ENCODE measurements at places on chromosomes 1 and 21.

GRCh38 chr1:214076708-214077065, 88.9 kb downstream of the PROX1 start:
- no peak for DNase-seq

GRCh38 chr1:245591346-245592188, 436.8 kb downstream of the KIF26B start:
- DNase-seq: no peak

DNA sequence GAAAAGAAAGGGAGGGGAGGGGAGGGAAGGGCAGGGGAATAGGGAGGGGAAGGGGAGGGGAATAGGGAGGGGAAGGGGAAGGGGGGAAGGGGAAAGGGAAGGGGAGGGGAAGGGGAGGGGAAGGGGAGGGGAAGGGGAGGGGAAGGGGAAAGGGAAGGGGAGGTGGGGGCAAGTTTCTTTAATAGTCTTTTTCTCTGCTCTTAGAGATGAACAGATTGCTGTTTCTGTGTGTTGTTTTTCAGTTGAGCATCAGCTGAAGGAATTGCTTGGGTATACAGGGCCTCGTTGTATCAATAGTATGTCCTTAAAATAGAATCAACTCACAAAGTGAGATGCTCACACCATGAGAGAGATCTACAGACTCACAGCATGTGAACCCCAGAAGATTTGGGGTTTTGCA, 44.8 kb upstream of the SOD1 start:
- DNase-seq: no peak

GRCh38 chr1:58983633-58984245, 199.9 kb upstream of the JUN start:
- DNase-seq: no peak

- DNase-seq: no peak
Measured at GRCh38 chr1:197922070-197922390, 4.9 kb downstream of the LHX9 start.

DNA sequence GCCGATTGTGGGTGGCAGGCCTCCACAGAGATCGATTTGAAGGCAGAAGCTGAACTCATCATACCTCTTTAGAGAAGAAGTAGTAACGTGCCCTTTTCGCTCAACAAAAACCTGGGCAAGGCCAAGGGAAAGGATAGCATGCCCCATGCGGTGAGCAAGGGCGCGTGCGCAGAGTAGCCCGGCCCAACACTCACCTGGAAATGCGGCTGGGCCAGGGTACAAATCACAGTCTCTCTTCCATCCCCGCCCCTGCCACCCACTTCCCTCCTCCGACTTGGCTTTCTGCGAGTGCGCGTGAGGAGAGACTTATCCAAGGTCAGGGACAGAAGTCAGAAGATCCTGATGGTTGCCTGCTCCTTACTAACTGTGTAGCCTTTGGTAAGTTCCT, 160.7 kb upstream of the C1orf21 start:
- no peak for DNase-seq

- DNase-seq: no peak
Measured at GRCh38 chr1:235503403-235504121, 690 bp downstream of the B3GALNT2 start.

DNA sequence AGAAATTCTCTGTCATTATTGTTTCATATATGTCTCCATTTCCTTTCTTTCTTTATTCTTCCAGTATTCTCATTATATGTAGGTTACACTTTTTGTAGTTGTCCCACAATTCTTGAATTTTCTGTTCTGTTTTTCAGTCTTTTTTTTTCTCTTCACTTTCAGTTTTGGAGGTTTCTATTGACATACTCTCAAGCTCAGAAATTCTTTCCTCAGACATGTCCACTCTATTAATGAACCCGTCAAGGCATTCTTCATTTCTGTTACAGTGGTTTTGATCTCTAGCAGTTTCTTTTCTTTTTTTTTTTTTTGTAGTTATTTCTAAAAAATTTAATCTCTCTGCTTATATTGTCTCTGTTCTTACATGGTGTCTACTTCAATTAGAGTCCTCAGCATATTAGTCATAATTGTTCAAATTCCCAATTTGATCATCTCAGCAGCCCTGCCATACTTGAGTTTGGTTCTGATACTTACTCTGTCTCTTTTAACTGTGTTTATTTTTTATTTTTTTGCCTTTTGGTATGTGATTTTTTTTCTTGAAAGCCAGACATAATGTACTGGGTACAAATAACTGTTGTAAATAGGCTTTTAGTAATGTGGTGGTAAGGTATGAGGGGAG, 49.5 kb upstream of the KCNK2 start:
- no peak for DNase-seq

GRCh38 chr21:31075848-31076247, 37.6 kb upstream of the KRTAP19-8 start:
- DNase-seq: no peak

GRCh38 chr21:42855937-42856335, 23.4 kb downstream of the WDR4 start:
- no peak for DNase-seq

DNA sequence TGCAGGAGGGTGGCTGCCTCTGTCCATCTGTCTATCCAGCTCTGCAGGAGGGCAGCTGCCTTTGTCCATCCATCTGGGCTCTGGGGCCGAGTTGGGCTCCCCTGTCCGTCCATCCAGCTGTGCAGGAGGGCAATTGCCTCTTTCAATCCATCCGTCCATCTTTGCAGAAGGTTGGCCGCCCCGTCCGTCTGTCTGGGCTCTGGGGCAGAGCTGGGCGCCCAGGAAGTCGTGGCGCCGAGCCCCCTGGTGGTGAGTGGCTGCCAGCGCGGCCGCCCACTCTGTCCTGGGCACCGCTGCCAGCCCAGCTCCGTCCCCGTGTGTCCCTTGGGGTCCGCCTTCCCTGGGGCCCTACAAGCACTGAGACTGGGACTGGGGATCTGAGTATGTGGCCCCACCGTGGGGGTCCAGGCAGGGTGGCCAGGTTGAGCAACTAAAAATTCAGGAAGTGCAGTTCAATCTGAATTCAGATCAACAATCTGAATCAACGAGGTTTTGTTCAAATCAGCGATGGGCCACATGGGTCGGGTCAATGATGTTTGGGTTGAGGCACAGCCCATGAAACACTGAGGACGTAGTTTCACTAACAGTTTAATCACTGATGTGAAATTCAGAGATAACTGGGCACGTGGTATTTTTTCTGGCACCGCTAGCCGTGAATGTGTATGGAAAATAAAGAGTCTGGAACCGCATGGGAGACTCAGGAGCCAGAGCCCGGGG, 99.1 kb upstream of the ACTRT2 start:
- no peak for DNase-seq

GRCh38 chr1:164563721-164564360, 4.9 kb downstream of the PBX1 start:
- no peak for DNase-seq

- DNase-seq: no peak
Measured at GRCh38 chr1:65256860-65257708, 52.3 kb upstream of the DNAJC6 start.
